ENCODE measurements at places on chromosomes 1 and 21.

DNA sequence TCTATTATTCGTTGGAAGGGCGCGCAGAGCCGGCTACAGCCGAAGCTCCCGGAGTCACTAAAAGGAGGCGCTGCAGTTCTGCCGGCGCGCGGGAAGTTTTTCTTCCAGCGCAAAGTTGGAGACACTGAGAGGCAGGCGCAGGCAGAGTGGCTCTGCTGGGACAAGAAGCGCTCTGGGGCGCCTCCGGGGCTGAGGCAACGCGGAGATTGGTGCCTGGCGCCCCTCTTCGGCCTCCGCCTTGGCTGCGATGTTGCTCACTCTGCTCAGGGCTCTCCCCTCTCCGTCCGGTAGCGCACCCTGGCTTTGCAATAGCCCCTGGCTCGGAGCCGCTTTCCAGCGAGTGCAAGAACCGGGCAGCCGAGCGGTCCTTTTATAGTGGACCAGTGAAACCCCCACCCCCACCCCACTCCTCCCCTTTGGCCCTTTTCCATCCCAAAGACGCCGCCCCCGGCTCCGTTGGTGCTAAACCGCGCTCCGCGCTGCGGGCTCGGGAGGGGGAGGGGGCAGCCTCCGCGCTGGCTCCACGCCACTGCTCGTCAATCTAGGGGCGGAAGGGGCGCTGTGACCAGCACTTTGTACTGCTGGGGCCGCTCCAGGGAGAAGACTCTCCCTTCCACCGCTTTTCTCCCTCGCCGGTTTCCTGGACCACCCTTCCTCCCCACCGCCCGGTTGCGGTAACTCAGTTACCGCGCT is at the start of gene ADAMTS1:
Gene ADAMTS1 (minus strand): TSS at position 344 of the 693 bp plus-strand sequence. CDS start 455 bp downstream, outside the sequence.
- no peak for DNase-seq

DNA sequence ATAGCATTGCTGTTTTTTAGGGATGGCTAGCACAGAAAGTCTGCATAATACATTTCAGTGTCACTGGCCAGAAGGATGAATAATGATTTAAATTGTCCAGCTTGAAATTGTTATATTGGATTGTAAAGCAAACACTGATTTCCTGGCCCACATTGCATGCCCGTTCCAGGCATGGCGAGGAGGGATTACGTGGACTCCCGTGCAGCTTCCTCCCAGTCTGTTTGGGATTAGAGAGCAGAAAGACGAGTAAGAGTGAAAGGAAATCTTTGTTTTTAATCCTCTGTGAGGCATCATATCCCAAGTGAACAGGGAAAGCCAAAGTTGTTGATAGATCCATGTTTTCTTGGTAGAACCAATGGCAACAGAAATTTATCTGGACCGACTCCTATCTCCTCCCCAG is 8.4 kb downstream of the TRIM58 start:
- no peak for DNase-seq

DNA sequence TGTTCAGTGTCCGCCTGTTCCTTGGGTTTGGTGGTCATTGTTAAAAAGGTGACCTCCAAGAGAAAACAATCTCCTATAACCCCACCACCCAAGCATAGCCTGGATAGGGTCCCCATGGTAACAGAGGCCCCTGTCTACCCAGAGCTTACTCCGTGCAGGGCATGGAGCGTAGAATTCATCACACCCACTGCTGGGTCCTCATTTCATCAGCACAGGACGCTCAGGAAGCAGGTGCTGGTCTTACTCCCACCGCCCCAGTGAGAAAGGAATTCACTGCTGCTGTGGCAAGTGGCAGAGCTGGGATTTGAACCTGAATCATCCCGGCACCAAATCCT is 37.0 kb downstream of the ARHGEF10L start:
- DNase-seq, result no peak

DNA sequence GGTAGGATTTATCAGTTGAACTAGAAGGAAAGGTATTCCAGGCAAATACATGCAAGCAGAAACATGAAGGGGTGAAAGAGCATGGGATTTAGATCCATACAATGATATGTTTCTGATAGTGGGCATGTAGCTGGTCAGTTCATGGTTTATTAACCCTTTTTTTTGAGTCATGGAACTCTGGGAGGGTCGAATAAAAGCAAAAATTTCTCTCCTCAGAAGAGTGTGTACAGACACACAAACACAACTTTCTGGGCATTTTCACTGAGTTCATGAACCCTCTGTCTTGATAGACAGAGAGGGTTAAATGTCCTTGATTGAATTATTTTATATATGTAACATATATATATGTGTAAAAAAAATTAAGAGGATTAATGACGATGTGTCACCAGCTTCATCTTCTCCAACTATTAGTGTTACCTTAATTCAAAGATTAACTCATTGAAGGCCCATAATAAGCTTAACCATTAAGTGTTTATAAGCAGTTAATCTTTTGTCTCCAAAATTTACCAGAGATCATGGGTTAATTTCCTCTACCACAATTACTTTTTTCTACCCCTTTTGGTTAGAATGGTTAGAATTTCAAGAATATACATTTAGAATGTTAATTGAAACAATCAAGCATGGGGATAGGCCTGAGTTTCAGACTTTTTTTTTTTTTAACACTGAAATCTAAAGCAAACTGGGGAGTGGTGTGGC is 4.6 kb downstream of the JUN start:
- DNase-seq, result no peak

DNA sequence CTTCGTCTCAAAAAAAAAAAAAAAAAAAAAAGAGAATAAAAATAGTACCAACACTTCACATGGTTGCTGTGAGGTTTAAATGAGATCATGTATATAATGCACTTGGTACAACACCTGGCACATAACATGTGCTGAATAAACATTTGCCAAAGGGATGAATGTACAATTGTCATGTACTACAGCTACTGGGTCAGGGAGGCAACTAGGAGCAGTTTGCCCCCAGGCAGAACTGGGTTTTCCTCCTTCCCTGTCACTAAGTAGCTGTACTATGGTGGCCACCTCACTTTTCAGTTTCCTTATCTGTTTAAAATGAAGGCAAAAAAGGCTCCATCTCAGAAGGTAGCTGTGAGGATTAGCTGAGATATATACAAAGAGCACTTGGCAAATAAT is 11.5 kb downstream of the AK2 start:
- DNase-seq, result no peak

DNA sequence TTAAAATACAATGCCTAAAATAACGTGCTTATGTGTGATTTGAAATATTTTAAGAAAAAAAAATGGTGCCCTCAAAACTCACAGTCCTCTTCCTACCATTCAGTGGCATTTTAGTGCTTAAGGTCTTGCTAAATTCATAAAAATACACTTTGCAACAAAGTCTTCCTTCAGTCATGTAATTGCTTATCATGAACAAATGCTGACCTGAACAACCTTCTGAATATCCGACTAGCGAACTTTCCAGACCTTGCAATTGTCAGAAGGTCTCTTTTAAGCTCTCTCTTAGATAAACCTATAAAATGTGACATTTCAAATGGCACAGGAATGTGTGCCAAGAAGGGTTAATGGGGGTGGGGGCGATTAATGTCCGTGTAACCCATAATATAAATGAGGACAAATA is 858 bp downstream of the BRINP3 start:
- no peak for DNase-seq

- no peak for DNase-seq
Measured at GRCh38 chr1:177948336-177948972, 21.4 kb downstream of the SEC16B start.

DNA sequence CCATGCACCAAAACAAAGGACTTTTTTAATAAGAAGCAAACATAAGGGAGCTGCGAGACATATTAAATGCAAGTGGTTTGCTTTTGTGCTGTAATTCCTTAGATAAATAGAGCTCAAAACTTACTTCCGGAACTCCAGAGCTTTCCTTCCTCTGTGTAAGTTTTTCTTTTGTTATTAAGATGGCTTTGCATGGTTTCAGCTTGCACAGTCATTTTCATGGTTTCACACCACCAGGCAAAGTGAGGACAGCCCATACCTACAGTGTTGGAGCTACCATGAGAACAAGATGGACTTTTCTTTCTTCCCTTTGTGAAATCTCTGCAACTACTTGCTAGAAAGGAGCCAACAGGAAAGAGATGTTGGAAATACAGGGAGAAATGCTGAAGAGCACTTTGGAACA is 368.0 kb downstream of the SETD4 start:
- no peak for DNase-seq

- DNase-seq, result no peak
Measured at GRCh38 chr1:152160576-152160975, 1.5 kb upstream of the RPTN start.

- DNase-seq, result no peak
Measured at GRCh38 chr1:155134322-155134721, 1.3 kb upstream of the SLC50A1 start.

- no peak for DNase-seq
Measured at GRCh38 chr21:36534656-36535055, 54.7 kb upstream of the CLDN14 start.

- DNase-seq, result no peak
Measured at GRCh38 chr1:80003250-80003649, 996.7 kb upstream of the ADGRL4 start.

- DNase-seq, result no peak
Measured at GRCh38 chr1:33175865-33176264, 6.0 kb downstream of the TRIM62 start.

GRCh38 chr1:84374991-84375696 is 23.1 kb upstream of the DNASE2B start:
- DNase-seq, result no peak

GRCh38 chr1:61299463-61299862 is 217.1 kb downstream of the NFIA start:
- no peak for DNase-seq

DNA sequence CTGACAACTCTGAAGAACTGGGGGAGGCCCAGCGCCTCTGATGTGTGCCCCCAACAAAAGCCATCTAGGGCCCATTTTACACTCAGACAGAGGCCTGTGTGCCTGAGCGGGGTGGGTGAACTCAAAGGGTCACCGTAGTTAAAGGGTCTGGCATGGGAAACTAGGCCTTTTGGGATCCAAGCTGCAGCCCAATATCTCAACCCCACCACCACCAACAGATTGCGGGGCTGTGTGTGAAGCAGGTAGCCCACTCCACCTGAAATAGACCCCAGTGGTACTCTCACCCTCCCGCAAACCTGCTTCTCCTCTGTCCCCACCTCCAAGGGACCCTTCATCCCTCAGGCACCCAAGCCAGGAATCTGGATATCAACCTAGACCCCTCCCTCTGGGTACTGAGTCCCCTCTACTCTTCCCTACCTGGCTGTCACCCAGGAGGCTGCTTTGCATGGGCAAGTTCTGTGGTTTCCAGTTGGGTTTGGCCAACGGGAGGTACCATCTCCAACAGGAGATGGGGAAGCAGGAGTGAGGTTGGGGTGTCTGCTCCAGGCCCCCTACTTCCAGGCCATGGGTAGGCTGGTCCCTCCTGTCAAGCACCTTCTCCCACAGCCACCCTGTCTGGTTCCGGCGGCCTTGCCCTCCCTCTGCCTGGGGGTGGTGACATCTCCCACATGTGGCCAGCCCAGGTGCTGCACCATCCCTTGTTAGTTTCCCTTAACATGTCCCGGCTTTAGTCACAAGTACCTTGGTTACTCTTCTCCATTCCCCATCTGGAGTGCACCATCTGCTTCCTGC is 35.2 kb upstream of the LRP8 start:
- no peak for DNase-seq

GRCh38 chr1:83131692-83131955 is 867.3 kb downstream of the TTLL7 start:
- DNase-seq, result no peak

DNA sequence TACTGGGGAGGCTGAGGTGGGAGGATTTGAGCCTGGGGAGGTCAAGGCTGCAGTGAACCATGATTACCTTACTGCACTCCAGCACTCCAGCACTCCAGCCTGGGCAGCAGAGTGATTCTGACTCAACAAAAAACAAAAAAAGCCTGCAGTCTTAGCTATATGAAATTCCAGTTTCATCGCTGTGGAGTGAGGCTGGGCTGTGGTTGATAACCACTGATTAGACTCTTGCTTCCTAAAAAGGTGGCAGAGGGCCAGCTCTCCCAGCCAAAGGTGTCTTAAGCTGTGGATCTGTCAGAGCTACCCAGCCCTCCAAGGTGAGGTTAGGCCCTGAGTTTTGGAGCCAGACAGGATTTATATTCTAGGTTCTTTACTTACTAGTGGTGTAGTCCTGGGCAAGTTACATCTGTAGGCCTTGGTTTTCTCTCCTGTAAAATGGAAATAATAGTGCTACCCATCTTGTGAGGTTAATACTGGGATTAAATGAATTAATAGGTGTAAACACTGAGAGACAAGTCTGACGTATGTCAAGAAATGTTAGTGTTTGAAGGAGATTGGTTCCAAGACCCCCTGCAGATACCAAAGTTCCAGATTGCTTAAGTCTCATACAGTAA is 35.9 kb downstream of the TMCC2 start:
- no peak for DNase-seq

- no peak for DNase-seq
Measured at GRCh38 chr1:37465593-37466517, 8.5 kb upstream of the ZC3H12A start.

All from stimulated activated CD8-positive, alpha-beta memory T cell treated with anti-CD3 and anti-CD28 coated beads, Interleukin-4, amount 100 ng/mL, for 1 hour (primary cell).